Right hindlimb (tissue), 1 donor: ENCODE measurements at places on chromosomes 13 and 19.

GRCh38 chr19:45515081-45515624 is 7.9 kb downstream of the VASP start:
- peak; percentile 37 for DNase-seq

DNA sequence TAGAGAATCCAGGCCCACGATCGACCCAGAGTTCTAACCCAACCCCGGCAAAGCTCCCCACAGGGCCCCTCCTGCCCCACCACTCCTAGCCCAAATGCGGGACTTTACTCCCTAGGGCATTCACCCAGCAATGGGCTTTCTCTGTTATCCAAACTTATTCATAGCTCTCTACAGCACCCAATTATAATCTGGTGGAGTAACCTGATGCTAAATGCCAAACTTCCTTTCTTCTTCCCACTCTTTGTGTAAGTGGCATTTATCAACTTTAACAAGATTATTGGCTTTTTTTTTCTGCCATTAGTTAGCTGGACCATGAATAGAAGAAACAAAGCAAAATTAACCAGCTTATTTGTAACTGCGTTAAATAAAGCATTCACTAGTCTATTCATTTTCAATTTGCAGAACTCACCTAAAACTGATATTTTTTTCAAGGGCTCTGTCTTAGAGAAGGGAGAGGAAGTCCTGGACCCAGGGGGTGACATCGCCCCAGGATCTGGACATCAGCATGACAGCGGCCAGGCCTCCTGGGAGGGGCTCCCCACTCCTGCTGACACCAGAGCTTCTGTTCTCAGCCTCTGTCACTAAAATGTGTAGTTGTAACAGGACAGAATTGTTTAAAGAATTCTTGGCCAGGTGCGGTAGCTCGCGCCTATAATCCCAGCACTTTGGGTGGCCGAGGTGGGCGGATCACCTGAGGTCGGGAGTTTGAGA is 1.5 kb downstream of the FAM124A start:
- DNase-seq = no peak

- DNase-seq = no peak
Observed at GRCh38 chr13:63367522-63368198, 1952.0 kb upstream of the PCDH20 start.

DNA sequence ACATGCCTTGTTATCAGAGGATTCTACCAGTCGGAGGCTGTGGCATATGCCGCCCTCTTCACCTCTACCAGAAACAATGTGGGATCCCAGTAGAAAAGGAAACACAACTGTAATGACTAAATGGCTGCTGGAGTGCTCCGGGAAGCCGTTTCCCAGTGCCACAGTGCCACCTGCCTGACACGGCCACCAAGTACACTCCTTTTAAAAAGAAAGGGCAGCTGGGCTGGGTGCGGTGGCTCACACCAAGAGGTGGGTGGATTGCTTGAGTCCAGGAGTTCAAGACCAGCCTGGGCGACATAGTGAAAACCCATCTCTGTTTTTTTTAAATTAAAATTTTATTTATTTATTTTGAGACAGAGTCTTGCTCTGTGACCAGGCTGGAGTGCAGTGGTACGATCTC is 67.3 kb downstream of the TRPM4 start:
- peak; percentile 58 for DNase-seq

DNA sequence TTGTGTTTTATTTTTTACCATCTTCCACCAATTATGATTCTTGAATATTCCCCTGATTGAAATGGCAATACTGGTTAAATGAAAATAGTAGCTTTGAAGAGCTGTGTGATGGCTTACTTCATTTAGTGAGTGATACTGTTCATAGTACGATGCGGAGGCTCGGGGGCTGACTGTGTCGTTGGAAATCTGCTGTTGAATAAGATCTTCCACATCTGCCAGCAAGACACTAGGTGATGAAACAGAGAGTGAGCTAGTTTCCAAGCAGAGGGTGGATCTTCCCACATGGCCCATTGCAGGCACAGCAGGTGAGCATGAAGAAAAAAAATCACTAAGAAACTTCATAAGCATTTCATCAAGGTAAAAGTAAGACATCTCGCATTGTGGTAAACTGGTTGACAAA is 22.5 kb downstream of the CPB2 start:
- no peak for DNase-seq

DNA sequence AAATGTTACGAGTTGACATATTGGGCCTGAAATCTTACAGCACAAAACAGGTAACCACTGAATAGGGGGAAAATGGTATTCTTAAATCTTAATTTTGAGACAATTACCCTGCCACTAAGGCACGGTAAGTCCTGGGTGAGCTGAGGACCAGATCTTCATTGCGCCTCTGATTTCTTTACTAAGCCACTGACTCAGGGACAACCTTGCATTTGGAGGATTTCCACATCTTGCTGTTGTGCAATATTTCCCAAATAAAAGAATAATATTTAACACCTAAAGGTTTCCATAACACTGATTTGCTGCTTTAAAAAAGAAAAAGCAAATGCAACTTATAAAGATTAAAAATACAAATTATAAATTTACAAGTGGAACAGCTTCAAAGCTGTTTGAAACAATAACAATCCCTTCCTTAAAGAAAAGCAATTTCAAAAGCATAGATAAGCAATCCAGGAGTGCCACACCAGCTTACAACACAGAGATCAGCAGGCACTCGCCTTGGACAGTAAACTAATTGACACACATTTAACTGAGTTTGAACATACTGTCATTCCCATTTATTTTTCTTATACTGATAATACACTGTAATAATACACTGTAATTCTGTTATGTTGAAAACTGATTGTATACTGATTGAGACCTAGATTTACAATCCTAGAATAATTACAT is 79.6 kb upstream of the DOCK9 start:
- DNase-seq = no peak

GRCh38 chr19:7863157-7863970 is 10.8 kb downstream of the PRR36 start:
- DNase-seq = no peak

DNA sequence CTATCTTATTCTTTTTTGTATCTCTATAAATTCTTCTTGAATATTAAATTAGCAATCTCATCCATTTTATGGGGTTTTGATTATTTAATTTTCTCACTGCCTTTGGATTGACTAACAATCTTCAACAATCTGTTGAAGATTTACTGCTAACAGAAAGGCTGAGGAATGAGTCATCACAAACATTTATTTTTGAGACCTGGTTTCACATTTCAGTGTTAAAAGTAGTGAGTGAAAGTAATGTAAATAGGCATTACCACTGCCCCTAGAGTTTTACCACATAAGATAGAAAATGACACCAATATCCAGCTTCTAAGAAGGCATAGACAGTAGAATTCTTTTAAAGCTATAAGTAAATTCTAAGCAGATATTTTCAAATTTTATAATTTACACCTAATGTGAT is 472.8 kb downstream of the OLFM4 start:
- no peak for DNase-seq

- no peak for DNase-seq
Observed at GRCh38 chr19:30333291-30334065, 38.7 kb upstream of the ZNF536 start.

DNA sequence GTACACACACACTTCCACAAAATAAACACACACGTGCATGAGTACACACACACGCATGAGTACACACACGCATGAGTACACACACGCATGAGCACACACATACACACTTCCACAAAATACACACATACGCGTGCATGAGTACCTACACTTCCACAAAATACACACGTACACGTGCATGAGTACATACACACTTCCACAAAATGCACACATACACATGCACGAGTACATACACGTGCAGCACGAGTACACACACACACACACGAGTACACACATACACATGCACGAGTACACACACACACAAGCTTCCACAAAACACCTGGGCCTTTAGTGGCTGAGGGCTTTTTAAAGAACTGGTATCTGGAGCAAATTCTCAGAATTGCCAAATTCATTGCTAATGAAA is 619.3 kb downstream of the GPC5 start:
- no peak for DNase-seq

DNA sequence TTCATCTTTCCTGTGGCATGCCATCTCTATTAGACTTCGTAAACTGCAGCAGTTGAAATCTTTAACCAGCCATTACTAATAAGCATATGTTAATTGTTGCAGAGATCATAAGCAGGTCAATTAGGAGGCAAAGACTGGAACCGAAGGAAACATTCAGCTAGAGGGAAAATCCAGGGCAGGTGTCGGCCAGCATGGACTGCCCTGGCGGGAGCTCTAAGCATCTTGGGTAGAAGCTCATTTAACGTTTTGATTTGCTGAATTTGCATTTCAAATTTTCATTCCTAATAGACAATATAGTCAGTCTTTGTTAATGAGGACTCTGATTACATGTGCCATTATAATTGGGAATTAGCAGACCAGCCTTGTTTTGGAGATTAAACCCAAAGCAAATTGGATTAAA is 238.6 kb downstream of the POU4F1 start:
- DNase-seq = no peak

DNA sequence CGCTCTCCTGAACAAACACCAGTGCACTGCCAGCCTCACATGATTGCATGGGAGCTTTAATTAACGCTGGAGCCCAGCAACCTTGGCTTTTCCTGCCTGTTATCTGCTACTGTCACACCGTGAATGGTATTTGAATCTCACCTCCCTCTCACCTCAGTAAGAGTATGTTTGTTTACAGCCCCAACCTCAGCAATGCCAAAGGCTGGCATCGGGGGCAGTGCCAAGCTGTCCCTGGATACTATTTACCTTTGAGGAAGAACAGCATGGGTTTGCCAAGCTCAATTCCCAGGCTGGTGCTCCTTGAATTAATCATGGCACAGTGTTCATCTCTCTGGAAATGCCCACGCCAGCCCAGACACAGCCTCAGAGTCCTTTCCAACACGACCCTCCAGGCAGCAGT is 57.2 kb upstream of the SERPINE3 start:
- DNase-seq = no peak

DNA sequence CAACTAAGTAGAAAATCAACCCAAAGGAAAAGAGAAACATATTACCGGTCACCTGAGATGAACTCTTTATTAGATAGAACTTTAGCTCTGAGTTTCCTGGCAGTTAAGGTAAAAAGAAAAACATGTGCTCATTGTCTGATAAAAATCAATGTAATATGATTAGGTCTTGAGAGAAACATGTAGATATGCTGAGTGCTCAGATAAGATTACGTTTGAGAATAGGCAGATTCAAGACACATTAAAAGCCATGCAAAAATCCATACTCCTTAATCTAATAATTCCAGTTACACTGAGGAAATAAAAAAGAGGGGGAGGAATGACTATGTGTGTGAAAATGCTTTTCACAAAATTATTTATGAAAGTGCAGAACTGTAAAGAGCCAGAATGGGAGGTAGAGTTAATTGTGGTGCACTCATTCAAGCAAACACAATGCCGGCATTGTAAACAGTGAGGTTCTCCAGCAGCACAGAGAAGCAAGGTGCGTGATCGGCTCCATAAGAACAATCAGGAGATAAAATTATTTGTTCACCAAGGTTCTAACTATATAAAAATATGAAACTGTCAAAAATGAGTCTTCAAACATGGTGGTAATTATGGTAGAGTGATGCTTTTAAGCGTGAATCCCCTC is 88.8 kb downstream of the MBNL2 start:
- no peak for DNase-seq

DNA sequence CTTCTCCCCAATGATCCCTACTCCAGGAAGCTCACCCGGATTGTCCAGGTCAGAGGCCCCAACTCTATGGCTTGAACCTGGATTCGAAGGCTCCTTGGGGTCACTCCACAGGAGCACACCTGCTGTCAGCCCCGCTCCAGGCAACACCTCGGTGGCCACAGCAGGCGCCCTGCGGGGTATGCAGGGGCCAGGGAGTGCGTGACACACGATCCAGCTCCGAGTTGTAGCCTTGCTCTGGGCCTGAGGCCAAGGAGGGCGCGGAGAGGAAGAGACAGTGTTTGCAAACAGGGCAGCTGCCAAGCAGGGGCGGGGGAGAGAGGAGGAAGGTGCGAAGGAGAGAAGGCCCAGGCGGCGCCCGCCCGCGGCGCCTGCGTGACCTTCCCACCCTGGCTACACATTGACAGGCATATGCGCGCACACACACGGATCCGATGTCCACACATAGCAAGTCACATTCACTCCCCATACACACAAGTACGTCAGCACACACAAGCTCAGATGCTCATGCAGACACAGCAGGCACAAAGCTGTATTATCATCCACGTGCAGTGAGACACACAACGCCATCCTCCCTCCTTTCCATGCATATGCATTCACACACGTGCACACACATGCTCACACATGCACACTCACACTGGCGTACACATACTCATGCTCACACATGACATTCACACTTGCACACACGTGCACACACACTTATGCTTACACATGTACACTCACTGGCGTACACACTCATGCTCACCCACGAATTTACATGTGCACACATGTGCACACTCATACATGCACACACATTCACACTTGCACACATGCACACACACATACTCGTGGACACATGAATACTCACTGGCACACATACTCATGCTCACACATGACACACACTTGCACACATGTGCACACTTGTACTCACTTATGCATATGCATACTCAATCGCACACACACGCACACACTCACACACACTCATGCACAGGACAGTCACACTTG is 10.4 kb downstream of the SBK2 start:
- DNase-seq = peak; percentile 87

- DNase-seq = no peak
Observed at GRCh38 chr13:31172001-31172400, 10.3 kb upstream of the HSPH1 start.

- DNase-seq = no peak
Observed at GRCh38 chr13:58704953-58705352, 1073.4 kb downstream of the PCDH17 start.

DNA sequence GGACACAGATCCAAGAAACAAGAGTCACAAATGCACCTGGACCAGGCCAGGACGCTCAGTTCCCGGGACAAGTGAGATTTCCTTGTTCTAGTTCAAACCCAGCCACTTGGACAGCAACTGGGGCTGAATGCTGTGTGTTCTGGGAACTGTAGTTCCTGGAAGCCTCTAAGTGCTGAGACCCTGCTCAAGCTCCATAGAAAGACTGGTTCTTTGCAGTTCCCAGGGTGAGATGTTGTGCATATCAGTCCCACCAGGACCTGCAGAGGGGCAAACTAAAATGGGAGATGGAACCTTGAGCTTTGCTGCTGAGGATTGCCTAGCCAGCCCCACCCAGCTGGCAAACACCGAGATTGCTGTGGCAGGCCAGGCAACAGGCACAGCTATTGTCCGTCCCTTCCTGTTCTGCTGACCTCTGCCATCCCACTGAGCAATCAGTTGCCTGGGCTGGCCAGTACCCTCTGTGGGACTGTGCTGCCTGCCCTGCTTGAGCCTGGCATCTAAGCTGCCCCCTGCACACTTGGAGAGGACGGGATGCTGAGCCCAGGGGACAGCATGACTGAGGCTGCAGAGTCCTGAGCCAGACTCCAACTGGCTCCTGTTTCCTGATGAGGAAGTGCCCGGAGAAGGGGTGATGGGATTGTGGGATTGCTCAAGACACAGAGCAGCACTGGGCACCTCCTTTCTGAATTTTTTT is 1.4 kb upstream of the GIPC1 start:
- DNase-seq = no peak

- peak; percentile 30 for DNase-seq
Observed at GRCh38 chr19:4052114-4052992, 14.3 kb downstream of the ZBTB7A start.
